ENCODE measurements at places on chromosomes 6 and 20.

DNA sequence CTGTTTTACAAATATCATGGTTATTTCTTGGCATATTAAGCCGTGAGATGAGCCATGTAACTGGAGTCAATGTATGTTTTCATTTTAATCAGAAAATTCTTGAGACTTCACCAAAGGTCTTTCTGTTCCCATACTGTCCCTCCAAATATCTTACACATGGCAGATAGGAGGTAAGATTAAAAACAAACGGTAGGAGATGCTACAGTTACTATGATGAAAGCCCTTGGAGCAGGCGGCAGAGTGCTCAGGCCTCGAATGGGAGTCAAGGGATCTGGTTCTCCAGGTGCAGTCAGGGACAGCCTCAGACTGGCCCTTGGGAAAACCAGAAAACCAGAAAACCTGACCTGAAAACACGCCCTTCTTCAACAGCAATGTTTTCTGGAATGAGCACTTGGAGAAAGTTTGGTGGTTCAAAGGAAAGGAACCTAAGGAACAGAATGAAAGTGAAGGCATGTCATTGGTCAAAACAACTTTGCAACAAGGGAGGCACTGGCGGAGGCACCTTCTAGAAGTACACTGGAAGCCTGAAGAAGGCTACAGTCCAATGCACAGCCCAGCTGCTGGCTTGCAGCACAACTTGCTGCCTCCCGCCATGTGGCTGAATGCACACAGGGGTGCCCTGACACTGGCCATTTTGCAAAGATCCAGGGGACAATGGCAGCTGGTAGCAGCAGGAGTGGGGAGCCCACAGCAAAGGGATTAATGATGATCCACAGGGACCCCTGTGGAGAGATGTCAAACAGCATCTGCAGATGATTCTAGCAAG lies 17.4 kb upstream of the FOXO3 start:
- DNase-seq, result no peak

GRCh38 chr20:982754-983153 lies 19.4 kb downstream of the RSPO4 start:
- no peak for DNase-seq

DNA sequence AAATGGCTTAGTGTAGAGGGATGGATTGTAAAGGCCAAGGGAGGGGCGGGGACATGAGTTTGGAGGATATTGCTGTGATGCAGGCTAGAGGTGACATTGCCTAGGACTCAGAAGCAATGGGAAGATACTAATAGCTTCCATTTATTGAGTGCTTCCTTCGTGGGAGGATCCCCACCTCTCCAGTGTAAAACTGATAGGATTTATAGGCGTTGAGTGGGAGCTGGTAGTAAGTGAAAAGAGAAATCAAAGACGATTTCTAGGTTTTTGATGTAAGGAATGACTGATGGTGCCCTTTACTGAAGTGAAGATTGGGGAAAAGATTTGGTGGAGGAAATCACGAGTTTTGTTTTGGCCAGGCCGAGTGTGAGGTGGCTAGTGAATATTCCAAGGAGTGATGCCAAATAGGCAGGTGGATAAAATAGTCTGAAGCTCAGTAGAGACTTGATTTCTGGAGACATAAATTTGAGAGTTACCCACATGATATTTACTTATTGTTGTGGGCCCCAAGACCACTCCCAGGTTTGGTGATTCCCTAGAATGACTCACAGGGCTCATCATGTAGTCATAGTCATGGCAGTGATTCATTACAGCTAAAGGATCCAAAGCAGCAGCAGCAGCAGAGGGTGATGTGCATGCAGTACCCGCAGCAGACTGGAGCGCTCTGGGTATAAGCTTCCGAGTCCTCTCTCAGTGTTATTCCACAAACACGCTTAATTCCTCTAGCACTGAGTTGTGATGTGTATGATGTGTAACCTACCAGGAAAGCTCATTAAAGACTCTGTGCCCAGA lies 10.2 kb downstream of the RPRD1B start:
- no peak for DNase-seq

- DNase-seq, result no peak
Observed at GRCh38 chr6:119986934-119987549, 637.5 kb upstream of the MAN1A1 start.
